M059J (cell line): ENCODE measurements at places on chromosomes 1 and 21. TPM values are rescaled to one million over a fixed set of nuclear protein-coding genes. Genes with fewer than 3 reads are reported as not detected.

Gene EPHX1
- 55.3 and 55.8 TPM in 2 replicates for total RNA-seq

DNA sequence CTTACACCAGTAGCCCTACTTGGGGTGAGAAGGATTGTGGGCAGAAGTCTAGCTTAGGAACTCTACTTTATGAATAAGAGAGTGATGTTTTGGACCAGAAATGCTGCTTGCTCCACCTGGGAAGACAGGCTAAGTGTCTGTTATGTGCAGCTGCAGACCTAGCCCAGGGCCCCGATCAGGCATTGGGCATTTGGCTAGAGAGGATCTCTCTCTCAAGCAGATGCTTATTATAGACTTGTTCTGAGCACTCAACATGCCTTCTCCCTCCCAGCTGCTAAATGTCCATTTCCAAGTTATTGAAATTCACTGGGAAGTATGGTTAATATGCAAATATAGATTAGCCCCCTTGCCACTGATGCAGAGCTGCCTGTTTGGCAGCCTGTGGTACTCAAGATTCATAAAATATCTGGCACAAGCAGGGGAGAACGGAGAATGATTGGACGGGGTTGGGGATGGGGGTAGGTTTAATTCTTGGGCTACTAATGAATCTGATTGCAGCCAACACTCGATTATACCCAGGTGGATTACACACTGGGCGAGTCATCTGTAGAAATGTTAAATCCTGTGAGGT lies 115.9 kb downstream of the KCND3 start:
- no peak for DNase-seq

DNA sequence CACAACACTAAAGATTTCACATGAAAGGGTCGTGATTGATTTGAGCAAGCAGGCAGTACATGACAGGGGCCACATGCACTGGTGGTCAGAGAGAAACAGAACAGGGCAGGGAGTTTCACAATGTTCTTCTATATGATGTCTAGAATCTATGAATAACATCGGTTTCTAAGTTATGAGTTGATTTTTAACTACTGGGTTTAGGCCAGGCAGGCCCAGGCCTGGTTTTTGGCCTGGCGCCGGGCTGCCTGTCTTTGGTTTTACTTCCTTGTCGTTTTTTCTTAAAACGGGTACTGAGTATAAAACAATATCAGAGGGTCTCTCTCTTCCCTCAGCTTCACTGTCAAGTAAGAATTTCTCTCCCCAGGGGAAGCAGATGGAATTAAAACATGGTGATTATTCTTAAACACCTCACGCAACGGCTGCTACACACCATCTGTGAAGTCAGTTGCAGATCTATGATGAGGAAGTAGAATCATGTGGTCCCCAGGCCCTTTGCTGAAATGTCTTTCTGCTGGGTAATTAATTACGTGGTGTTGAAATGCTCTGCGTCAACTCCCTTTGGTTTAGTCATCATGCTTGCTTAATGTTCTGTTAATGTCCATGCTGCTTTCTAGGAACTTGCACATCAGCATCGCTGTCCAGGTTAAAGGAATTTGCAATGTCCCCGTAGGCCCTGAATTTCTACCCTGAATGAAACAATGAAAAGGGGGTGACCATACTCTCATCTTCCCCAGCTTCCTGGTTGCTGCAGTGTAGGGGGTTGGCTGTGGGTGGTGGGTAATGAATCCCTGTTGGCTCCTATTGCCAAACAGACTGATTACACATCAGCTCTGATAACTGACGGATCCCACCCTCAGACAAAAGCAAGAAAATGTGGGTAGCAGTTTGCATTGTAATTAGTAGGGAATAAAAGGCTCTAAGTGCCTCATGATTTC lies 70.3 kb downstream of the SERINC2 start:
- peak; percentile 85 for DNase-seq

GRCh38 chr1:202367271-202367670 lies 18.8 kb downstream of the PPP1R12B start:
- no peak for DNase-seq

DNA sequence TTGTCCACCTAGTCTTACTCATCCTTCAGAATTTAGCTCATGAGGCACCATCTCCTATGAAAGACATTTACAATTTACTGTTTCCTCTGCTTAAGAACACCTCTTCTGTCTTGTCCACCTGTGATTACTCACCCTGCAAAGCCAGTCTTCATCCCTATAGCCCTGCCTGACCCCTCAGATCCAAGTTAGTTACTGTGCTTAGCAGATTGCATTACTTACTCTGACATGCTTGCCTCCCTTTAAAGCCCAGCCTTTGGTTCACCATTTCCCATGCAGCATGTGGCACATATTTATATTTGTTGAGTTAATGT lies 60.9 kb upstream of the VCAM1 start:
- DNase-seq, result no peak

Gene ZNF436
- total RNA-seq, result 18.3 and 18.6 TPM in 2 replicates

GRCh38 chr1:223143537-223144248 lies 645 bp upstream of the TLR5 start:
- DNase-seq, result no peak

Gene DNAI4
- total RNA-seq, result 4.3 and 5.9 TPM in 2 replicates

Gene RIPK4
- 13.1 and 20.5 TPM in 2 replicates for total RNA-seq
